BE2C (cell line): ENCODE measurements at places on chromosomes 12 and 14.

- peak; percentile 74 for DNase-seq
These were observed 2.4 kb upstream of the NAB2 start for GRCh38 chr12:57086493-57087009.

GRCh38 chr14:50233166-50233950 lies 2.0 kb upstream of the SOS2 start:
- no peak for DNase-seq

GRCh38 chr14:106459971-106460730 lies 933.8 kb downstream of the TMEM121 start:
- peak; percentile 58 for DNase-seq

GRCh38 chr12:121443193-121443870 lies 43.4 kb downstream of the RNF34 start:
- DNase-seq: peak; percentile 92

DNA sequence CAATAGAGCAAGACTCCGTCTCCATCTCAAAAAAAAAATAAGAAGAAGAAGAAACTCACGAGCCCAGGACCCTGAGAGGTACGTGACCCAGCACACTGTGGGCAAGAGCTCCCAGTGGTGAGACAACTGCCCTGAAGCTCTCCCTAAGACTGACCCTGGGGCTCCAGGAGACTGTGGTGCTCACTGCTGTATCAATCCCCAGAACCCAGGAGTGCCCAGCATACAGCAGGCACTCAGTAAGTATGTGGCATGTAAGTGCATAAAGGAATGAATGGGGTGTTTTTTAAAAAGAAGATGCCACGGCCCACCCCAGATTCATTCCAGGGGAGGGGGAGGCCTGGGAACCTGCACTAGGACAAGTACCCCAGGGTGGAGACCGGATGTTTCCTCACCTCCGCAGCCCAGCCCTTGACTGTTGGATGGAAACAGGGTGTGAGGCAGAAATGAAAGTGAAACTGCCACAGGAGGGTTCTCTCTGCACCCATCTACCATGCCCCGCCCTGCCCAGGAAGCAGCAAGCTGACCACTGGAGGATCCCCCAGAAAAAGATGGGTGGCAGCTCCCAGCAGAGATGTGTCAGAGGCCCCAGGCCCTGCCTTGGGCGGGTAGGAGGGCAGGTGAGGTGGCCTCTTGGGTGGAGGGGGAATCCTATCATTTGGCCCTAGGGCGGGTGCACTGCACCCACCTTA lies 12.2 kb downstream of the ITPK1 start:
- DNase-seq: no peak

DNA sequence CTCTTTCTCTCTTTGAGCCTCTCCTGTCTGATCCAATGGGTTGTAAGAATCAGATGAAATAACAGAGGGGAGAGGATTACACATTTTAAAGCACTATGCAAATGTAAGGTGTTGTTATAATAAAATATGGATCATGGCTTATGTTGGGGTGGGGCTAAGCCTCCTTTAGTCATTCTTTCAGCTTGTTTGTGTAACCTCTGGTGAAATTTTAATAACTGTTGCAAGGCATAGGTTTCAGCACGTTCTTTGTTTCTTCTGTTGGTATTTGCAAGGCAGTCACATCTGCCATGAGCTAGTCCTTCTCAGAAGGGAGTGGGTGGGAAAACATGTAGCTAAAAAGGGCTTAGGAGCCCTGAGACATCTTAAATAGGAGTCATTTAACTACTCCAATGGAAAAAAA lies 74.8 kb upstream of the FRMD6 start:
- no peak for DNase-seq

DNA sequence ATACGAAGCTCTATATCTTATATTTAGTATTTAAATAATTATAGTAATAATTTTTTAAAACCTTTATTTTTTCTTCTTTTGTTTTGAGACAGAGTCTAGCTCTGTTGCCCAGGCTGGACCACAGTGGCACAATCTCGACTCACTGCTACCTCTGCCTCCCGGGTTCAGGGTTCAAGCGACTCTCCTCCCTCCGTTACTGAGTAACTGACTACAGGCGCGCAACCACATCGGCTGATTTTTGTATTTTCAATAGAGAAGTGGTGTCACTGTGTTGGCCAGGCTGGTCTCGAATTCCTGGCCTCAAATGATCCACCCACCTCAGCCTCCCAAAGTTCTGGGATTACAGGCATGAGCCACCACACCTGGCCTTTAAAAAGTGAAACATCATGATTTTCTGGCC lies 13.0 kb upstream of the WNK1 start:
- DNase-seq: no peak

- DNase-seq: no peak
These were observed 79.5 kb upstream of the MIS18BP1 start for GRCh38 chr14:45332360-45332988.

DNA sequence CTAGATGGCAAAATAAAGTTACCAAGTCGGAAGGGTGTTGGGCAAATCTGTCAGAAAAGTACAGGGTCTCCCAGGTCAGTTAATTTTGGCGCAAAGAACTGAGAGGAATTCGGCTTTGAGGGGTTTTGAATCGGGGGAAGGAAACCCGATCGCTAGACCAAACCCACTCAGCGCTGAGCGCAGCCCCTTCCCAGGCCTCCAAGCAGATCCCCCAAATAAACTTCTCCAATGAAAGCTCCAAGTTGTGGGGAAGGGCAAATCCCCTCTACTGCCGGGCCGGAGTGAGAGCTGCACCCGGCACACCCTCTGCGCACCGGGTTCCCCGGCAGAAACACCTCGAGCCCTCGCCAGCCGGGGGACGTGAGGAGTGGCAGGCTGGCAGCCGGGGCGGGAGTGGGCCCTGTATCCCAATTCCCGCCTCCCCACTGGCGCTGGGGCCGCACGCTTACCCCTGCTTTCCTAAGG lies 441 bp downstream of the E2F7 start:
- no peak for DNase-seq

GRCh38 chr14:28867571-28867970 lies 101.0 kb downstream of the FOXG1 start:
- no peak for DNase-seq

DNA sequence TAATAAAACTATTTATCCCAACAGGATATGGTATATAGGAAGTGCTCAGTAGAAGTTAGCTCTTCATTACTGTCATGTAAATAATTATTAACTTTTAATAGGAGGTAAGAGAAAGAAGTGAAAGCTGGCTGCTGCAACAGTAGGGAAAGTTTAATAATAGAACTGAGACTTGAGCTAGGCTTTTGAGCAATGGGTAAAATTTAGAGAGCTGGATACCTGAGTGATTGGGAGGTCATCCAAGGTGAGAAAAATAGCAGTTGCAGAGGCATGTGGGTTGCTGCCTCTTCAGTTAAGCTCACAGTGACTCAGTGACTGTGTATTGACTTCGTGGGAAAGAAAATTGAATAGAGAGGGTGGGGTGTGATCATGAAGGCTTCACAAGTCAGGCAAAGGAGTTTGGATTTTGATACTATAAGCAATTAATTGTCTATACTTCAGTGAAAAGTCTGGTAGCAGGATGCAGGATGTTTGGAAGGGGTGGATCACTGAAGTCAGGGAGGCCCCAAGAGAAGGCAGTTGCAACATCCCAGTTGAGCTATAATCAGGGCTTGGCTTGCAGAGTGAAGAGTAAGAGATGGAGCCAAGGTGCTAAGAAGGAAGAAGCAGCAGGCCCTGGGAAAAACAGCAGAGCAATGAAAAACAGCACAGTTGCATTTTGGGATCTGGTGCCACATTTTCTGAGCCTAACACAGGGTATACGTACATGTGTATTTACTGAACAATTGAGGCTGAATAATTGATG lies 172.0 kb upstream of the FRMD6 start:
- no peak for DNase-seq

GRCh38 chr14:58563978-58564377 lies 73.8 kb upstream of the DACT1 start:
- DNase-seq: no peak

GRCh38 chr12:31000751-31001150 lies 72.9 kb upstream of the DDX11 start:
- DNase-seq: no peak

DNA sequence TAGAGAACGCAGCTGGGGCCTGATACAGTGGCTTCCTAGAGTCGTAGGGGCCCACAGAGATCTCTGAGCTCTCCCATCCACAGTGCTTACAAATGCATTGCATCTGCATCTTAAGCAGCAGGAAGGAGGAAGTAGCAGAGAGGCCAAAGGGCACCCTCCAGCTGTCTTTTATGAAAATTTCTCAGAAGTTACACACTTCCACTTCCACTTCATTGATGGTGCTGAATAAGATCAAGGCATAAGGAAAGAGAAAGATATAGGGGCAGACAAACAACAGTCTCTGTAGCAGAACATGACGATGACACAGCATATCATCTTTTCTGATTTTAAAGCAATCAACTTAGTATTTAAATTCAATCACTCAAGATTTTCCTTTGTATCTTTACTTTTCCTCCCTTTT lies 51.6 kb upstream of the ABCC9 start:
- no peak for DNase-seq

GRCh38 chr12:5588176-5588575 lies 156.3 kb downstream of the NTF3 start:
- no peak for DNase-seq

DNA sequence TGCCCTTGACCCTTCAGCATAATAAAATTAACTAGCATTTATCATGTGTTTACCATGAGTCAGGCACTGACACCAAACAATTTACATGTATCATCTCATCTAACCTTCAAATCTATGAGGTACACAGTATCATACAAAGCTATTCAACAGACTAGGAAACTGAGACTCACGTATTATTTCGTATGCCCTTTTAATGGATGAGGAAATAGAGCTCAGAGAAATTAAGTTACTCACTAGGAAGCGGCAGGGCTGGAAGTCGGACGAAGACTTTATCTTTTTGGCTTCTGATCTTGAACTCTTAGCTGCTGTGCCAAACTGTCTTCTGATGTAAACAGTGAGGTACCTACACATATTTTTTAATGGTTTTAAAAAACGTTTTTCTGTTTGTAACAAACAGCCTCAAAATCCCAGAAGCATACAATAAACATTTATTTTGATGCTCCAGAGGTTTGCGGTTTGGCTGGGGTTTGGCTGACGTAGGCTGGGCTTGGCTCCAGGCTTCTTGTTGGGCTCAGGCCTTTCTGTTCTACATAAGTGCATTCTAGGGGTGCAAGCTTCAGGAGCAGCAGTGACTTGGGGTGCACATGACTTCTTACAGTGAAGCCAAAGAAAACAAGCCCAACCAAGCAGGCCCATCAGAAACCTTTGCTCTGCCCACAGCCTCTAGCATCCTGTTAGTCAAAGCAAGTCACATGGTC lies 184.7 kb downstream of the TBX5 start:
- no peak for DNase-seq

DNA sequence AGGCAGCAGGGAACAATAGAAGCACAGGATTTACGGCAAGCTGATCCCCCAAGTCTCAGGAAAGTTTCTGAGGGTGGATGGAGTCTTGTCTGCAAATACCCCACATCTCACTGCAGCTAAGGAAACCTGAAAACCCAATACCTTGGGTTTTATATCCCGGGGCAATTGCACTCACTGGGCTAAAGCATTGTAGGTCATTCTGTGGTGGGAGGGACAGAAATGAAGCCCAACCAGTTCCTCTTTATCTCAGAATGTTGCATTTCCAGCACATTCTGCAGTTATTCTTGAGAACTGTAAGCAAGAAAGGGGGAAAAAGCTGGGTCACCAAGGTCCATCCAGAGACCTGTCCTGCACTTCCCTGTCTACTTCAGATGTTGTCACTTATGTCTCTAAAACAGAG lies 39.8 kb downstream of the C12orf42 start:
- no peak for DNase-seq

- no peak for DNase-seq
These were observed 53.4 kb downstream of the PPP2R5C start for GRCh38 chr14:101814934-101815333.

- no peak for DNase-seq
These were observed 16.1 kb downstream of the ZBTB1 start for GRCh38 chr14:64520699-64521098.

- DNase-seq: no peak
These were observed 45.0 kb upstream of the VASH1 start for GRCh38 chr14:76716285-76716684.

DNA sequence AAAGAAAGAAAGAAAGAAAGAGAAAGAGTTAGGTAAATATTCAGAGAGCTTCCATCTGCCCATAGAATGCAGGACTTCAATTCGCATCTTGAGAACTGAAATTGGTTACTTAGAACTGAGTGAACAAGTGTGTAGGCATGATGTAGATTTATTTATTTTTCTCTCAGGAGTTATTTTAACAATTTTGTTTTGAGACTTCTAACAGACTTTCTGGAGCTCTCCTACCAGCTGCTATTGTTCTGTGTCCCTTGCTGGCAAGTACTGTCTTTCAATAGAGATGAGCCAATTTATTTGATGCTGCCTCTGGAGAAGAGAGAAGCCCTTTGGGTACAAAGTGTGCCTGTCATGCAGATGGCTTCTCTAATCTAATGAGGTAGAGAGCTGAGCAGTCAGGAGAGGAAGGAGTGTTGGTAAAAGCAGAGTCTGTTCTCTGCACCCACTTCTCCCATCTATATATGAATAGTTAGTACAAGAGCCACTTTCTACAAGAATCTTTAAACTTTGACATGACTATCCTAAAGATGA lies 67.0 kb downstream of the SYT1 start:
- DNase-seq: peak; percentile 54

DNA sequence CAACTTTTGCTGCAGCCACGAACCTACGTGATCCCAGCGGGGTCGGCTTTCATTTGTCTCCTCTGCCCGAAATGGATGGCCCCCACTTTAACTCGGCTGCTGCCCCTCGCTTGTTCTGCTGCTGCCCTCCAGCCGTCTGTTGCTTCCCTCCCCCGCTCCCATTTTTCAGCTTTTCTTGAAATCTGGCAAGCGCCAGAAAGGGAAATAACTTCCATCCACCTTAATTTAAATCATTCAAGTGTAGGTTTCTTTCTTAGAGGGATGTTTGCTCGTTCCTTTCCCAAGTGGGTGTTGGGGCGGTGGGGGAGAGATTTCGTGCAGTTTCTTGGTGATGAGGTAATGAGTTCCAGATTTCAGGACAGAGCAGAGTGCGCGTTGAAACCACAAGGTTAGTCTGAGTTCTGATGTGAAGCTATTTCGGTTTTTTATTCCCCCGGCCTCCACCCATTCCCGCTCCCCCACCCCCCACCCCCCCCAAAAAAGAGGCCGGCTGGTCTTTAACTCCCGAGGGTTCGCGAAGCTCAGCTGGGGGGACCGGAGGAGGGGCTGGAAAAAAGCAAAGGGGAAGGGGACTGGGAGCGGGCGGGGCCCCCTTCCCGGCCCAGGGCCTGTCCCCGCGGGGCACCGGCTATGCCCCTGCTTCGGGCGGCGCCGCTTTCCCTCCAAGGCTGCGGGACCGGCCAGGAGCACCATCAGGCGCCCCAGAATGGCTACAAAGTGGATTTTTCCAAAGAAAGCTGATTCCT lies 2.2 kb upstream of the ZFP36L1 start:
- DNase-seq: no peak

DNA sequence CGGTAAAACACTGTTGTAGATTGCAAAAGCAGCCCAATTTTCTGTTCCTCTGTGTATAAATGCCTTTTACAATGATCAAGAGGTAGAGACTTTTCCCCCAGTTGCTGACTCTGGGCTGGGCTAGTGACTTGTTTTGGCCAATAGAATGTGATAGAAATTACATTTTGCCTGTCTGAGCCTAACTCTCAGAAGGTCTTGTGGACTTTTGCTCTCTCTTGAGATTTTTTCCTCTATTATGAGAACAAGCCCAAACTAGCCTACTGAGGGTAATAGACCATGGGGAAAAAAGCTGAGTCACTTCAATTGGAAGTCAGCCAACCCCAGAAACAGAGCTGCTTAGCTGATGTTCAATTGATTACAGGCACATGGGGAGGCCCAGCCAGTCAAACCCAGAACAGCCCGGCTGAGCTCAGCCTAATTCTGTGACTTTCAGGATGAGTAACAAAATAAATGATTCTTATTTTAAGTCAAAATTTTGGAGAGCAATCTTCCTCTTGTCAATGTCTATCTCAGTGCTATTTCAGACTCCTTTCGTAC lies 61.4 kb downstream of the MYF5 start:
- peak; percentile 83 for DNase-seq

GRCh38 chr12:131327521-131328488 lies 374.1 kb downstream of the ADGRD1 start:
- DNase-seq: no peak
